Stimulated activated CD8-positive, alpha-beta memory T cell treated with anti-CD3 and anti-CD28 coated beads, Interleukin-4, amount 100 ng/mL, for 48 hours (primary cell): ENCODE measurements at places on chromosomes 1 and 21.
A peak's percentile ranks its signal among the peaks of the same experiment; 100 is the strongest.

- no peak for DNase-seq
Observed at GRCh38 chr1:210415846-210416448, 87.2 kb downstream of the HHAT start.

DNA sequence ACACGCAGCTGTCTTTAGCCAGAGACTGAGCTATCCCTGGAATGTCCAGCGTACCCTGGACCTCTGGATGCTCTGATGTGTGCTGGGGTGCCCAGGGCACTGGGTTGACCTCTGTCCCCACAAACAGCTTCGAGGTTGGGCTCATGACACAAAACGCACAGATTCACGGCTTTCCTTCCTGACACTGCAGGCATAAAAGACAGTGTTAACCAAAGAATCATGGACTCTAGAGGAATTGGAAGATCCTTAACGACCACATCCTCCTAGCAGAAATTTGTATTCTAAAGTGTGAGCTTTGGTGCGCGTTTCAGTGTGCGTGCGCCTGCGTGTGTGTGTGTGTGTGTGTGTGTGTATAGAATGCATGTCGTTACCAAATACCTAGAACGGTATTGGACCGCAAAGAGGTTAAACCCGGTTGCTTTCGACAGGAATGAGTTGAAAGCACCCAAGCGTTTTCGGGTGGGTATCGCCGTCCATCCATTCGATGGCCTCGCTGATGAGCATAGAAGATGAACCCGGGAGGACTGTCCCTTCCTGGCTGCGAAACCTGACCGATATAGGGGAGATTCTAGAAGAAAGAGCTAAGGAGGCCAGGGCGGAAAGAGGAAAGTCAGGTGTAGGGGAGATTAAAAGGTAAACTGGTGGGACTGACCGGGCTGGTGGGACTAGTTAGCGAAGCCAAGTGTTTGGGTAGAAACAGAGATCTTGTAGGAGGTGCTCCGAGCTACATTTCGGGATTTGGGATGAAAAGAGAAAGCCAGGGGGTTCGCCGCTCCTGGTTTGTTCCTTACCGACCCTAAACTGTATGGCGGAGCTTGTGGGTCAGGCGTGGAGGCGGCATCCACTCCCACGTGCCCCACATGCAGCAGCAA lies 6.8 kb upstream of the LHX9 start:
- no peak for DNase-seq

DNA sequence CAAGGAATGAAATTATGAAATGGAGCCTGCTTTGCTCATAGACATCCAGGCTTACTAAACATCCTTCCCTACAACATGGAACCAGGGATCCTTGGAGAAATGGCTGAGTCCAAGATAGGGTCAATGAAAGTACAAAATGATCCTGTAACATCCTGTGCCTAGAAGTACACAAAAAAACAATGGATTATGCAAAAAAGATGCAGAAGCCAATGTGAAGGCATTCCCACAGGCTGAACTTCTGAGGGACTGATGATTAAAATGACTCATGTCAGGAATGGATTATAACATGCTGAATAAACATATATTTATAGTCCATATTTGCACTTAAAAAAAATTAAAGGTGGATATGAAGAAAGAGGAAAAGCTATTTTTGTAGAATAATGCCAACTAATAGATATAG lies 10.4 kb upstream of the HOOK1 start:
- DNase-seq, result no peak

- no peak for DNase-seq
Observed at GRCh38 chr21:45533361-45533845, 8.8 kb downstream of the SLC19A1 start.

- peak; percentile 74 for DNase-seq
Observed at GRCh38 chr1:34460193-34460592, 283.5 kb downstream of the C1orf94 start.

DNA sequence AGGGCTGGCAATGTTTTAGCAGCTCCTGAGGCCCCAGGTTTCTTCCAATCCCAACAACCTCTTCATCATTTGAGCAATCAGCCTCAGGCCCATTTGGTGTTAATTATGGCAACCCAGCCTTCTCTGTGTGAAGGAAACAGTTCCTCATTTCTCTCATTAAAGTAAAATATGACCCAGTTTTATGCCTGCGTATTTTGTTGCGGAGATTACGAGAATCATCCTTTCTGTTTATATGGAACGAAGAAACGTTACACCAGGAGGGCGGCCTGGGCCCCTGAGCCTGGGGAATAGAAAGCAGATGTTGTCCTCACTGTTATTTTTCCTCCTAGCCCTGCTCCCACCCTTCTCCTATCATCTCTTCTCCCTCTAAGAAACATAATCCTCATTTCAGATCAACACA lies 332.2 kb upstream of the USP24 start:
- no peak for DNase-seq

DNA sequence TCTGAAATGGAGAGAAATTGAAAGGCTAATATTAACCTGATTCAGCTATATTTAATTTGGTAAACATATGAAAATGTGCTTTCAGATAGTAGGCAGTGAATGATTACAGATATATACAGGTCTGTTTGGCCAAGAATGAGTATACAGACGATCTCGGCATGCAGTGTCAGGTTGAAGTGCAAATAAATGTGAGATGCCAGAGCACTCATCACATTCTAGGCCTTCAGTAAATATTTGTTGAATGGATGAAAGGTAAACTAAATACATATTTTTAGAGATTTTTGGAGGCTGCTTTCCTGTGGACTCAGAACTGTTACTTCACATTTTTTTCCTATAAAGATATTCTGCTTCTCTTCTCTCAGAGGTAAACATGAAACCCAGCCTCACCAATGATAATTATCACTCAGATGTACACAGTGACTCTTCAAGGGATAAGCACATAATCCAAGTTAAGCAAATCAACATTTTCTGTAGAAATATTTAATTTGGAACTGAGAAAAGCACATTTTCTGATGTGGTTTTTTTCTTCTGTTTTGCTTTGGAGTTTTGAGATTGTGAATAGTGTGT lies 702.9 kb downstream of the BRINP3 start:
- no peak for DNase-seq

DNA sequence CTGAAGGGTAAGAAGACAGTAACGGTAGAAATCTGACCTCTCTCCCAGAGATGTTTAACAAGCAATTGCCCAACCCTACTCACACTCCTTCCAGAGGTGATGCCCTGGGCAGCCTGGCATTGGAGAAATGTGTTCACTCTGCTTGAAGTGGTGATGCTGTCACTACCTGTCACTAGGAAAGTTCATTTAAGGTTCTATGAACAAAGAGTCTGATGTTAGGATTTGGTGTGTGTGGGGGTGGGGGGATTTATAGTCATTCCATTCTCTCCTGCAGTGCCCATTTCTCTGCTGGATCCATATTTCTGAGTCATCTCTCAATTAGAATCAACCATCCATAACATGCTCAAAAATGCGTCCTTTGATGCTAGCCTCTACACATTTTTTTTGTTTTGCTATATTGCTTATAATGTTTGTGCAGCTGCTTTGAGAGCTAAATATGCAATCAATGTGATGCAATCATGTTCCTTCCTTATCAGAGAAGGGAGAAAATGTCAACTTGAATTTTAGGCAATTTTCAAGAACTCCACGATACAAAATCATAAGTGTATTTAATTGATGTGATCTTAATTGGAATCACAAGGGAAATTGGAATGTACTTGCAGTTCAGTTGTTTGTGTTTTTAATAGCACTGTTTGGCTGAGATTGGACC lies 173.9 kb downstream of the DUSP10 start:
- DNase-seq, result no peak
